ENCODE measurements at places on chromosomes 3 and 15.

DNA sequence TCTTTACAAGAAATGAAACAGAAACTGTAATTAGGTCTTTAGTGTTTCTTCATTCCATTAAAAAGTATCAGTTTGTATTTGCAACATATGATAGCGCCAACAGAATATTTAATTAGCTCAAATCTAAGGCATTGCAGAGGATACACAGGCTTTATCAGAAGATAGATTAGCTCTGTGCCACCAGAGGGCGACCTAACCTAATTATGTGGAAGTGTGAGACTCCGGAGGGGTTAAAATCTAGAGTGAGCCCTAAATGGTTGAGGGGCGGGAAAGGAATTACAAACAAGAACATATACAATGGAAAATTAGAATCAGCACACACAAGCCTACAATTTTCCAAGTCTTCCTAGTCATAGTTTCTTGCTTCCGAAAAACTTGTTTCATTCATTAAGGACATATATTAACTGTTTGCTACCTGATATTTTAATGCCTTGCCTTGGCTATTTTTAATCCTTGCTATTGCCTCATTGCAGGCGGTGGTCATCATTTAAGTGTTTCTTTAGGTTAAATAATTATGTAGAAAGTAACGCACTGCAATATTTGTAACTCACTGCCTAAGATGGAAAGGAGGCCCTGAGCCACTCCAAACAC lies 18.0 kb upstream of the RYR3 start:
- DNase-seq = peak; percentile 74

- DNase-seq = no peak
Observed at GRCh38 chr3:45980819-45981218, 14.8 kb downstream of the FYCO1 start.

DNA sequence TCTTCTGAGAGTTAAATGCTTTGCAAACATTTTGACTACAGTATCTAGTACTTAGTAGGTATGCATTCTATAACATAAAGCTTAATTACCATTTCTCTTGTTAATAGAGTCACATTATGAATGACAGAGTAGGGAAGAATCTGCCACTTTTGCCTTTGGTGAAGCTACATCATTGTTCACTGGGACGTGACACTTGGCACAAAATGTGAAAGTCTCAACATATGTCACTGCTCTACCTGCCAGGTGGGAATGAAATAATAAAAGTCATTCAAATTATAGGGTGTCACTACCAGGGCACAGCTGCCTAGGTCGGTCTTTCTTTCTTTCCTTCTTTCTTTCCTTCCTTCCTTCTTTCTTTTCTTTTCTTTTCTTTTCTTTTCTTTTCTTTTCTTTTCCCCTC lies 17.6 kb downstream of the GPR87 start:
- DNase-seq = no peak

- DNase-seq = no peak
Observed at GRCh38 chr15:63389902-63390670, 8.4 kb upstream of the CA12 start.

Measured in WTC11 (cell line).